Stimulated activated naive CD8-positive, alpha-beta T cell treated with anti-CD3 and anti-CD28 coated beads, Interleukin-15, amount 100 ng/mL, for 72 hours (primary cell): ENCODE measurements at places on chromosomes 11 and 22.

GRCh38 chr22:31106001-31106571 is 1.3 kb downstream of the SELENOM start:
- DNase-seq = no peak

DNA sequence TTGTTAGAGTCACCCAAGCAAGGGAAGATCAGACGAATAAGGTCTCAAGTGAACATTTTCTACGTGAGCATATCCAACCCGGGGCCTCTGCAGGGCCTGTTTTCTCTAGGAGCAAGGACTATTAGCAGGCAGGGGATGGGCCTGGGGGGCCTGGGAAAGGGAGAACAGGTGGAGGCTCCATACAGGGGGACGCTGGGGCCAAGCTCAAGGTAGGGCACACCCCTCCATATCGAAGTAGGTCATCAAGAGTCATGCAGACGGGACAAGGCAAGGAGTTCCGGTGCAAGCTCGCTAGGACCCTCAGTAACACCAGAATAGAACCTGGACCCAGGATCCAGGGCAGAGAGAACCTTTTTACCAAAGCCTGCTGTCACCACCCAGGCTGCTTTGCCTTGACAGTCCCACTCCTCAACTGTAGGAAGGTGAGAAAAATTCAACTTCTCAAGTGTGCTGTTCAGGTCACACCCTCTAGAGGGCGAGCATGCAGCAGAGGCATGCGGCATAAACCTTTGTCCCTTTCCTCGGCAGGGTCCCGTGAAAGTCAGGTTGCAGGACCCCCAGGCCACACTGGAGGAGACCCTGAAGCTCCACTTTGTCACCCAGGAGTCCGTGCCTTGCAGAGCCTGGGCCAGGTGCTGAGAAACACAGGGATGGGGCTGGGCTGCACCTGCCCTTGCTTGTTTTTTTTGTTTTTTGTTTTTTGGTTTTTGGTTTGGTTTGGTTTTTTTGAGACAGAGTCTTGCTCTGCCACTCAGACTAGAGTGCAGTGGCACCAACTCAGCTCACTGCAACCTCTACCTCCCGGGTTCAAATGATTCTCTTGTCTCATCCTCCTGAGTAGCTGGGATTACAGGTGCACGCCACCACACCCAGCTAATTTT is 8.6 kb upstream of the APOBEC3B start:
- DNase-seq = peak; percentile 51

DNA sequence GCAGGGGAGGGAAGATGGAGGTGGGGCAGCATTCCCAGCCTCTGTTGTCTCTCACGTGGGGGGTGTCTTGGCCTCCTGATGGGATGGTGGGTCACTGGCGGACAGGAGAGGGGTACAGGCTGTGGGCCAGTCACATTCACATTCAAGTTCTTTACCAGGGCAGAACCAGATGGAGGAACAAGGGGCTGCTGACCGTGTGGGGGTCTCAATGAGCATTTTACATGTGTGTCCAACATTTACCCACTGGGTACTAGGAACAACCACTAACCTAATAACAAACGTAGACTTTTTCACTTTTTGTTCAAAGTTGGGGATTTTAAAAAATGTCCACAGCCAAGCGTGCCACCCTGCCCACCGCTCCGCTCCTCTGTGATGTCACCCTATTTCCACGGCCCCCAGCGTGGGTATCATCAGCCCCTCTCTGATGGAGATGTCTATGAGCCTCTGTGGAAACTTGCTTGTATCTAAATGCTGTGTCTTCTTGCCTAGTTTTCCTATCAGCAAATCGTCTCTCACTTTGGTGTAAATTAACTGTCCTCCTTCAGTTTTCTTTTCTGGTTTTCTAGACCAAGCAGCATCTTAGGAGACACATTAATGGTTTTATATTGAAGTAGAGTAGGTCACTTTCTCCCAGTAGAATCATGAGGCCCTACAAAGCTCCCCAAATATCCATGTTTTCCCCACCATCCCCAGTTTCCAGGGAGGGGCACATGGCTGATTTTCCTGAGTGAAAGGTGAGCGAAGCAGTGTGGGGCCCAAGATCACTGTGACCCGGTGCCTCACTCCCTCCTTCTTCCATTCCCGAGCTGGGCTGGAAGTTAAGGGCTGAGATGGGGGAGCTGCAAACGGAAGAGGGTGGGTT is 936.7 kb downstream of the BRD1 start:
- no peak for DNase-seq

DNA sequence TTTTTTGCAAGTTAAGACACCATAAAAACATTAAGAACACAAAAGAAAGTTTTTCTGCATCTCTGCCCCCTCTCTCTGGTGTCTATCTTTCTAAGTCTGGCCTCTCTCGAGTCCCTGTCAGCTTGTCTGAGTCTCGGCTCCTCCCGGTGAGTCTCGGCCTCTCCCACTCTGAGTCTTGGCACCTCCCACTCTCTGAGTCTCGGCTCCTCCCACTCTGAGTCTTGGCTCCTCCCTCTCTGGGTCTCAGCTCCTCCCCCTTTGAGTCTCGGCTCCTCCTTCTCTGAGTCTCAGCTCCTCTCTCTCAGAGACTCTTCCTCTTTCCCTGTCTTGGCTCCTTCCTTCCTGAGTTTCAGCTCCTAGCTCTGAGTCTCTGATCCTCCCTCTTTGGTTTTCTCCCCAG is 72.5 kb upstream of the AMPD3 start:
- no peak for DNase-seq

GRCh38 chr11:70694371-70694770 is 296.0 kb downstream of the CTTN start:
- DNase-seq = no peak

- DNase-seq = no peak
These were observed 32.5 kb upstream of the RASL10A start for GRCh38 chr22:29348041-29348440.

GRCh38 chr11:63747011-63747410 is 21.6 kb downstream of the ZFTA start:
- no peak for DNase-seq

DNA sequence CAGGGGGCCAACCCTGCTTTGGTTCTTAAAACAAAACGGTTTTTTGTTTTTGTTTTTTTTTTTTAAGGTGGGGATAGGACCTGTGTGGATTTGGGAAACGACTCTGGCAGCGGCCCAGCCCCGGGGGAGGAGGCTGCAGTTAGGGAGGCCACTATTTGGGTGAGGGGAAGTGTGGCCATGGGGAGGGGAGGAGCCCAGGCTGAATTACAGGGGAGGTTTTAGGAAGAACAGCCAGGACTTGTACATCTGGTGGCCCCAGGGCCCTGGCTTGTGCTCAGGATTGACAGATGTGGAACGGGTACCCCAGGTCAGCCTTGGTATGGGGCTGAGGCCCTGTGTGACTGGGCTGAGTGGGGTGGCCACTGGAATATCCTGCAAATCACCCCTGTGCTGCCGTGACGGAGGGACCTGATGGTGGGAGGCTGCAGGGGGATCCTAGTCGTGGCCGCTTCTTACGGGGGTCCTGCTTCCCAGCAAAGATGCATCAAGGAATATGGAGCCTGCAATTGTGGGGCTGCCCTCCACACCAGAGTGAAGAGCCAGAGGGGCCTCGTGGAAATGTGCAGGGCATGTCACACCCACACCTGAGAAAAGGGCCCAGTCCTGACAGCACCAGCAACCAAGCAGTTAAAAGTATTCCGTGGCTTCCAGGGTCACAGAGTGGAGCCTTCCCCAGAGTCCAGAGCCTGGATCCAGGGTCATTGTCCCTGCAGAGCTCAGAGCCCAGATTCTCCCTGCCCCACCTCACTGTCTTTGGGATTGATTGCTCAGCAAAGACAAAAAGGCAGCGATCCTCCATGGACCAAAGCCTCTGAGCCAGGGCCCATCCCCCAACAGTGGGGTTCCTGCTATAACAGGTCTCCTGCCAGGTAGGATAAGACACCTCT is 55.2 kb upstream of the WNT7B start:
- no peak for DNase-seq

GRCh38 chr11:11425806-11426205 is 72.8 kb upstream of the CSNK2A3 start:
- DNase-seq = no peak

DNA sequence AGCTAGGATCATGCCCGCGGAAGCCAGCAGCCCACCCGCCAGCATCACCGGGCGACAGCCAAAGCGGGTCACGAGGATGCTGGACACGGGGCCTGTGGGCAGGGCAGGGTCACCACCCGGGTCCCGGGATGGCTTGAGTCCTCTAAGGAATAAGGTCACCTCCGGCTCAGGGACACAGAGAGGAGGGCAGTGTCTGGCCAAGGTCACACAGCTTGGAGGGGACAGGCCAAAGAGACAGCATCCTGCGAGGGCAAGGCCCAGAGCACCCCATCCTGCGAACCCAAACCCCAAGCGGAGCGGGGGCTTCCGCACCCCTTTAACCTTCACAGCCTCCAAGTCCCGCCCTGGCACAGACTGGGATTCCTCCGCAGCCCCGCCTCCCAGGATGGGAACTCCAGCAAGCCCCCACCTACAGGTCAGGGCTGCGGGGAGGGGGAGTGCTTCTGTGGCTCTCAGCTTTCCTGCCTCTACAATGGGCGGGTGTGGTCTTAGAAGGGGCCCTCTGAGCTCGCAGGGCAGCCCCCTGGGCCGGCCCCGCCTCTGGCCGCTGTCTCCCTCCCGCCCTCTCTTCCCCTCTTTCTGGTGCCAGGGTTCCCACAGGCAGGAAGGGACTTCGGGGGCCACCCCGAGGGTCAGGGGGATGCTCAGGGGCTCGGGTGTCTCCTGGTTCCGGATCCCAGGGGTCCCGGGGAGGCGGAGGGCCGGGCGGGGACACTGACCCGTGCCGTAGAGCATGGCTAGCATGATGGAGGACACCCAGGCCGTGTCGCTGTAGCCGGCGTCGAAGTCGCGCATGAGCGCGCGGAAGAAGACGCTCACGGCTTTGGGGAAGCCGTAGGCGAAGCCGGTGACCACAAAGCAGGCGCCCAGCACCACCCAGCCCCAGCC is 1.8 kb downstream of the SLC16A8 start:
- DNase-seq = no peak

- peak; percentile 41 for DNase-seq
These were observed at the start of gene FAM181B for GRCh38 chr11:82733444-82734119. Gene FAM181B, minus strand, starts transcription at chr11:82733864. Its CDS starts 135 bp downstream, at chr11:82733729.

DNA sequence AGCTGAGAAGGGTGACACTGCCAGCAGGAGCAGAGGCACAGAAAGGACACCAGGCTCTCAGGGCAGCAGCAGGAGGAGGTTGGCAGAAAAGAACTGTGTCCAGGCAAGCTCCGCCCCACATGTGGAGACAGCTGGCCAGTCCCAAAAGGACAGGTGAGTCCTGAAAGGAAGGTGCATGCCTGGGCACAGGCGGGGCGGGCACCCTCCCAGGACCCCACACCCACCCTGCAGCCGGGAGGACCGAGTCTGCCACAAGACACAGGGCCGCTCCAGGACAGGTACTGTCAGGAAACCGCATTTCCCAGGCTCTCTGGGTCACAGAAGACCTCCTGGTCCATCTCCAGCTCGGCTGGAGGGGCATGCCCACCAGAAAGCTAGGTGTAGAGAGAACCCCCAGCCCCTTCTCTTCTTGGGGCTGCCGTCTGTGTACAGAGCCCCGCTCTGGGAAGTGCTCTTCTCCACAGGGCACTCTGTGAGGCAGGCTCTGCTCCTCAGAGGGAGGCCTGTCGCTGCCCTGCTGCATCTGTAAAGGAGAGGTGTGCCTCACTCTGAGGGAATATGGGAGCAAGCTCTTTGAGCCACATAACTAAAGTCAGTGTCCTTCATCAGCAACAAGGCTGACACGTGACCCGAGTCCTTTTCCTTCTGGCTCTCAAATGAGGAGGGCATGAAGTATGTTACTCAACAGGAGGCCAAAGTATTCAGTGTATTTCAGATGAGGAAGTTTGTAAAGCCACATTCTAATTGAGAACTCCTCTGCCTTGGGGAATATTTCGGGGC is 50.5 kb downstream of the CLTCL1 start:
- DNase-seq = no peak

- no peak for DNase-seq
These were observed 10.7 kb downstream of the STIM1 start for GRCh38 chr11:3866206-3866605.

DNA sequence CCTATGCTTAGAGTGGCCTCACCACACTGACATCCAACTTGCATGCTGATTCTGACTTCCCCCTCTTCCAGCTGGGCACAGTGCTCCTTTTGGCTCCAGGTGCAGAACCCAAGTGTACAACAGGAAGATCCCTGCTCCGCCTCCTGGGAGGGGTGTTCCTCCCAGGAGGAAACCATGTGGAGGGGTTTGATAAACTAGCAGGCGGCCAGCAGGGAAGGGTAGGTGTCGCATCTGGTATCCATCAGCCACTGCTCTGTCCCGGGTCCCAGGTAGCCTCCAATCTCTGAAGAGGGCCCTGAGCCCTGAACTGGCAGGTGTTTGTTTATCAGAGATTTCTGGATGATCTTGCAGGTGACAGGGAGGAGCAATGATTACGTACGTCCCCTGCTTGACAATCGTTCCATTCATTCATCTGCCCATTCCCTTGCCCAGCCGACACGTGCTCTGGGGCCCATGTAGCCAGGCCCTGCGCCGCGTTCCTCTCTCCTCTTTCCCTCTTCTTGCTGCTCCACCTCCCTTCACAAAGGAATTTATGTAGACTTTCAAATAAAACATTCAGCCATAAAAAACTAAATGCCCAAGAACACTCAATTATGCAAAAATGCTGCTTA is 41.2 kb upstream of the MICAL2 start:
- DNase-seq = no peak

- DNase-seq = no peak
These were observed 77.3 kb downstream of the ARHGEF12 start for GRCh38 chr11:120413480-120413879.

DNA sequence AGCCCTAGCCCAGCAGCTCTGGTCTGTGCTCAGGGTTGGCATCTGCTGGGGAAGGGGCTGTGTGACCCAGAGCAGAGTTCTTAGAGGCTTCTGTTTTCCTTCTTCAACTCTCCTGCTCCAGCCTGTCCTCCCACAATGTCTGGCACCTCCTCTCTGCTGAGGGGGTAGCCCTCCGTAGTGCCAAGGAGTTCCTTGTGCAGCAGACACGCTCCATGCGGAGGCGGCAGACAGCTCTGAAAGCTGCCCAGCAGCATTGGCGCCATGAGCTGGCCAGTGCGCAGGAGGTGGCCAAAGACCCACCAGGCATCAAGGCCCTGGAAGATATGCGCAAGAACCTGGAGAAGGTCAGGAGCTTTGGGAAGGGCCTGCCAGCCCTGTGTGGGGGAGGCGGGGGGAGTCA is 69.3 kb downstream of the CEP164 start:
- DNase-seq = no peak

GRCh38 chr22:46671824-46672432 is 51.7 kb downstream of the GRAMD4 start:
- DNase-seq = no peak

DNA sequence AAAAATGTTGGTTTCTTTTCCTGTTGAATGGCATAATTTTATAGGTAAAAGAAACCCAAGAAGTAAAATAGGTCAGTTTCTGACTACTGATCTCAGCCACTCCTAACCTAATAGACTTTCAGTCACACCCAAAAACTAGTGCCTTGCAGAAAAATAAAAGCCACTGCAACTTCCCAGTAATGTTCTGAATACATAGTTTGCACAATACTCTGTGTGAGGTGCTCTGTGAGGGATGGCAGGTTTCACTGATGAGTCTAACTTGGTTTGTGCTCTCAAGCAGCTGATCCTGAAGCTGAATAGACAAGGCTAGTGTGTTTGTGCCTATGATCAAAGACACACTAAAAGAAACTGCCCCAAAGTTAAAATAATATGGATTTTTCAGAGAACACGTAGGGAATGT is 758.3 kb downstream of the NELL1 start:
- no peak for DNase-seq

GRCh38 chr11:115965767-115966504 is 461.7 kb upstream of the CADM1 start:
- no peak for DNase-seq
